ENCODE measurements at places on chromosomes 4 and X.
A peak's percentile ranks its signal among the peaks of the same experiment; 100 is the strongest.

DNA sequence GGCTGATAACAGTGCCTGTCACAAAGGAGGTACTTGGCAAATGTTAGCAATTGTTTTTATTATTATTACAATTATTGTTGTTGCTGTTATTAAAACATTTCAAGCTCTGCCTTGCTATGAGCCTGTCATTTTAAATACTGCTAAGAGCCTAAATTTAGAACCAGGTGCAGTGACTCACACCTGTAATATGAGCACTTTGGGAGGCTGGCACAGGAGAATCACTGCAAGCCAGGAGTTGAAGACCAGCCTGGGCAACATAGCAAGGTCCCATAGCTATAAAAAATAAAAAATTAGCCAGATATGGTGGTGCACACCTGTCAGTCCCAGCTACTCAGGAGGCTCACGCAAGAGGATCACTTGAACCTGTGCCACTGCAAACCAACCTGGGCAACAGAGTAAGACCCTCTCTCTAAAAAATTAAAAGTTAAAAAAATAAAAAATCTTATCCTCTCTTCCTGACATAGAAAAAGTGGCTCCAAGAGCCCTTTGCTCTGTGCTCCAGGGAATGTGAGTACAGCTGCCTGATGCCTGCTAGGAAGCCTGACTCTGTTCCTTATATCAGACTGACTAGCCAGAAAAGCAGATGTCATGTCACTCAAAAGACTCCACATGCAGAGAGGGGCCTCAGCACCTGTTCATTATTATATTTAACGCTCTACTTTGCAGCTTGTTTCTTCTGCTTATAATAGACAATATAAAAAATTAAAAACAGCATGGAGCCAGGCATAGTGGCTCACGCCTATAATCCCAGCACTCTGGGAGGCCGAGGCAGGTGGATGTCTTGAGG lies 234.0 kb downstream of the OPHN1 start:
- no peak for DNase-seq

DNA sequence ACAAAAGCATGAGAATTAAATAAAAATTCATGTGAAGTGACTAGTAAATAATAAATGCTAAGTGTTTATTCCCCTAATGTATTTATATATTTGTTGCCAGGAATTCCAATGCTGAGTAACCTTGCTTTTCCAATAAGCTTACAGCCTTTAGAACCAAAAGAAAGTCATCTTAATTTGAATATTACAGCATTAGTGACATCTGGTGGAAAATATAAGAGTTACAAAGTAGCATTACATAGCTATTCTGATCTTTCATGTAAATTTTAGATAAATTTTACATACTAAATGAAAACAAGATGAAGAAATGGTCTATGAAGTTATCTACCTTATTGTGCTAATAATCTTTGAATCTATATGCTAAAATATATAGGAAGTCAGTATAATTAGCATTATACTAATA lies 10.4 kb downstream of the MAD2L1 start:
- DNase-seq, result peak; percentile 4

DNA sequence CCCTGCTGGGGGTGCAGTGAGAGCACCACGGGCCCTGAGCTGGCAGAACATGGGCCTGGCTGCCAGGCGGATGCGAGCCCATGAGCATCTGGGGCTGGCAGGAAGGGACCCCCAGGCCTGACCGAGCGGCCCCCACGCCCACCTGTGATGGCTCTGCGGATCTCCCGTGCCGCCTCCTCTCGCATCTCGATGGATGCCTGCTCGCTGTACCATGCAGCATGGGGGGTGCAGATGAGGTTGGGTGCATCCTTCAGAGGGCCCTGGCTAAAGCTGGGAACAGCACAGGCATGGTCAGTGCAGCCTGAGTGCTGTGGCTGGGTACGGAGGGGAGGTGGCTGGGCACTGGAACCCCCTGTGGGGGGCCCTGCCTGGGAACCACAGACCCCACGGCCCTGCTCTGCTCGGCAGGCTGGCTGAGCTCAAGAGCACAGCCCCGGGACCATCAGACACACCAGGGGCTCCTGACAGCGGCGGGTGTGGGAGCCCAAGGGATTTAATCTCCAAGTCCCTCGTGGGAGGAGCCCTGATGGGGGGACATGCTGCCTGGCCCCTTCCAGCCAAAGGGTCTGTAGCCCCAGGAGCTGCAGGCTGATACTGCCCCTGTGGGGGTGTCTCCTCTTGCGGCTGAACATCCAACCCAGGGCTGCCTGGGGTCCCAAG lies 35.5 kb downstream of the CTBP1 start:
- DNase-seq, result no peak

GRCh38 chrX:14546190-14546589 lies 16.9 kb downstream of the GLRA2 start:
- no peak for DNase-seq

DNA sequence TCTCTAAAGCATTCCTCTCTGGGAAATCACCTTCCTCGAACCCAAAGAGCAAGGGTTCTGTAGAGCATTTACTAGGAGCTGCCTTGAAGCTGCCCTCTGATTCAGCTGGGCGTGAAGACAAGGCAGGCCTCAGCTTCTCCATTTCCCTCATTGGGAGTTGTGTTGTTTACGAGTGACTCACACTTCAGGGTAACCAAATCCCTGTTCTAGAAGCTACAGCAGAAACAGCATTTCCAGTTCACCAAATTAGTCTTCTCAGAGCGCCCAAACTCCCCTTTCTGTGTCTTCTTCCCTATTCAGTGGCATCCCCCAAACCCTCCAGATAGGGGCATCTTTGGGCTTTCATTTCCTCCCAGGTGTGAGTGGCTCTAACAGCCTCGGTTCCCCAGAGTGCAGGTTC lies 863 bp upstream of the XPNPEP2 start:
- no peak for DNase-seq

DNA sequence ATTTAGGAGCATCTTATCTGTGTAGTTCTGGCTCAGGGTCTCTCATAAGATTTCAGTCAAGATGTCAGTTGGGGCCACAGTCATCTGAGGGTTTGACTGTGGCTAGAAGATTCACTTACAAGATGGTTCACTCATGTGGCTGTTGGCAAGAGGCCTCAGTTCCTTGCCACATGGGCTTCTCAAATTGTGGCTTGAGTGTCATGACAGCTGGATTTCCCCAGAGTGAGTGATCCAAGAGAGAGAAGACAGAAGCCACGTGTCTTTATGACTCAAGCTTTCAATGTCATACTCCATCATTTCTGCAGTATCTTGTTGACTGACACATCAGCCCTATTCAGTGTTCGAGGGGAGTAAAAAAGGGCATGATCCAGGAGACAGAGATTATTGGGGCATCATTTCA lies 131.3 kb upstream of the AP1S2 start:
- no peak for DNase-seq

DNA sequence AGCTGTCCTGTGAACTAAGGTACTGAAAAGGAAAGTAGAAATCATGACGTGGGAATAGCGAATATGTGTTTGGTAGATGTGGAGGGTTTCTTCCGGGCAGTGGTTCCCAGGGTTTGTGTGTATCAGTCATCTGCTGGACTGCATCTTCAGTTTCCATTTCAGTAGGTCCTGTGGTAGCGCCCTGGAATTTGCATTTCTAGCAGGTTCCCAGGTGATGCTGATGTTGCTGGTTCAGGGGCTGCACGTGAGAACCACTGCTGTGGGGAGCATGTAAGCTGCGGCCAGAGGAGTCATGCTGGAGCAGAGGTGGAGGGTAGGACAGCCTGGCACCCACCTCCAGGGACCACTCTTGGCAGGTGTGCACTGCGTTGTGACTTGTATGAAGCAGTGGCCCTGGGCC lies 47.1 kb downstream of the ARHGAP10 start:
- no peak for DNase-seq

DNA sequence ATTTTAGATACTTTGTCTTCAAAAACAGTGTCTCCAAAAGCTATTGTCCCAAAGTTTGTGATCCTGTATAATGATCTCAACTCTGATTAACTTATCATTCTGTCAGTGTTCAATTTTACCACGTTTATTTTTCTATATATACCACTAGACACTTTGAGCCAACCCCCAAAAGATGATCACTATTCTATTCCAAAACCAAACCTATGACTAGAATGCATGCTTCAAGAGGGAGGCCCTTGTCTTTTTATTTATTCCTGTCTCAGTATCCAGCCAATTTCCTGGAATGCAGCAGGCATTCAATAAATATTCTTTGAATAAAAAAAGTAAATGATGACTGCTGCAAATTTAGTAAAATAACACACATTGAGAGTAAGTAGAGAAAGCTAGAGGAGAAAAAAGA lies 275.6 kb downstream of the LDB2 start:
- no peak for DNase-seq

DNA sequence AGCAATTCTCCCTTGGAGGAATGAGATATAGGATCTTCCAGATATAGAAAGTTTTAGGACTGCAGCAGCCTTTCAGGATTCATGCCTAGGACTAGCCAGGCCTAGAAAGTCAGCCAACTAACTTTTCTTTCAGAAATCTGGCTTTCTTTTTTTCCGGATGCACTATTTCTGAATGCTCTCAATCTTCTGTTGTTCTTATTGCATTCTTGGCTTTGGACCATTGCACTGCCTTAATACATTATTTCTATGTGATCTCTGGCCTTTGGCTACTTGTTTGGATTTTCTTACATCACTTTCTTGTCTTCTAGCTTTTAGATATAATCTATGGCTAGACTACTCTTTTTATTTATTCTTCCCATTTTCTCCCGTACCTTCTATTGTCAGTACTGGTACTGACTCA lies 813.1 kb upstream of the HTR2C start:
- no peak for DNase-seq

GRCh38 chrX:134171661-134172587 lies 65.1 kb upstream of the CCDC160 start:
- DNase-seq, result peak; percentile 23

GRCh38 chr4:127214016-127214415 lies 418.7 kb upstream of the INTU start:
- DNase-seq, result no peak

- DNase-seq, result no peak
Observed at GRCh38 chr4:86857341-86858052, 8.3 kb upstream of the SLC10A6 start.

- peak; percentile 71 for DNase-seq
Observed at GRCh38 chr4:15649914-15650545, 5.1 kb downstream of the FBXL5 start.

DNA sequence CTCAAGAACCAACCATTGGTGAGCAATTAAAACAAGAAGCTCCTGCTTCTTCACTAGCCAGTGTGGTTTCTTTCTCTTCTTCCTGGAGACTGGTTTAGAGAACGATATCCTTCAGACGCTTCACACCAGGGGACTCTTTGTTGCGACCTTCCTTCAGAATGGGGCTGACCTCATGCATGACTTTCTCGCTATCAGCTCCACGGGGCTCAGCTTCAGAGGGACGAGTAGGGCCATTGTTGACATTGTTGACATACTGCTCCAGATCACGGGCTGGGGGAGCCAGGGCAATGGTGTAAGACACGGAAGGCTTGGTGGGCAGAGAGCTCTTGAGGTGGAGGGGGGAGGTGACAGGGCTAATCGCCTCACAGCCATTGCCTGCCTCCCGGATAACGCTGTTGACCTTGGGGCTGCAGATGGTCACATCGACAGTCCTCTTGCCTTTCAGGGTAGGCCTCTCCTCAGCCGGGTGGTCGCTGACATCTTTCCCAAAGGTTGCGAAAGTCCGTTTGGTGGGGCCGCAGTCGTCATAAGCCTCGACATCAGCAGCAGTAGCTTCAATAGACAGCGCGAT lies 113.8 kb downstream of the PCDH19 start:
- DNase-seq, result no peak

GRCh38 chr4:184142121-184143000 lies 75.3 kb downstream of the ENPP6 start:
- no peak for DNase-seq

GRCh38 chr4:98887145-98887544 lies 41.8 kb downstream of the EIF4E start:
- no peak for DNase-seq

DNA sequence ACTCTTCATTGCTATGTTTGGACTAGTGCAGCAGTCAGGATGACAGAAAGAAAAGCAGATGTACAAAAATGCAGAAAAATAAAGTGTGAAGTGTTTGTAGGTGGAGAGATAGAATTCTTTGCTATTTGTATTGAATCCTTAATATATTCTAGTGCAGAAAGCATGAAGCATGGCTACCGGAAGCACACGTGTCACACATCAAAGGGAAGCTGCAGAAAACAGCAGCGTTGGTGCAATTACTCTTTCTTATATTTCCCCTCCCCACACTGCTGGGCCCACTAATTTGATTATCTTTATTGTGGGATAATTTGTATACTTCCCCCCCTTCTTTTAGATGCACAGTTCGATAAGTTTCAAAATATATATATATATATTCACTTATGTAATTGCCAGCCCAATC lies 35.9 kb upstream of the TAPT1 start:
- no peak for DNase-seq

DNA sequence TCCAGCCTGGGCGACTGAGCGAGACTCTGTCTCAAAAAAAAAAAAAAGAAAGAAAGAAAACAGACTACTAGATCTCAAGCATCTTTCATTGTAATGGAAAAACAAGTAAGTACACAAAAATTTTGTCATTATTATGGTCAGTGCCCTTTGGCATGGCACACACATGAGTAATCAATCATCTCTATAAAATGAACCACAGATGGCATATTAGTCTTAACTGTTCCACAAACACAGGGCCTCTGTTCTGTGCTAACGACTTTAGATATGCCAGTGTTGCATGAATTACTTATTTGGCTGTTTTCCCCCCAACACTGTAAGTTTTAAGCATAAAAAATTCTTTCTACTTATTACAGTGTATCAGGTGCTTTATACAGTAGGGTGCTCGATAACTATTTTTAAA lies 90.4 kb downstream of the COX7B2 start:
- no peak for DNase-seq

DNA sequence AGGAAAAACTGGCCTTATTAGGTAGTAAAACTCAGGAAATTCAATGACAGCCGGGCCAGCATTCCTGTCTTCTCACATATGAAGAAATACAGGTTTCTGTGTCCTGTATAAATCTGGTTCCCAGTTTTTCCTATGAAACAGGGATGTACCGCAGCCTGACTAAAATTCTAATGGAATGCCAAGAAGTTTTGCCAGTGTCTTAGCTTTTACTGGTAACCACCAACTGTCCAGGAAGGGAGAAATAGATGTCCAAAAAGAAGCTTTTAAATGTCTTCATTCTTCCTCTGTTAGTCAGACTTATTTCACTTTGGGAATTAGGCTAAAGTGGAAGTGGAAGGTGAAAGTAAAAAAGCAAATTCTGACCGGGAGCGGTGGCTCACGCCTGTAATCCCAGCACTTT lies 108.0 kb upstream of the TBL1X start:
- DNase-seq, result no peak

- no peak for DNase-seq
Observed at GRCh38 chr4:3660928-3661515, 105.2 kb upstream of the ADRA2C start.

DNA sequence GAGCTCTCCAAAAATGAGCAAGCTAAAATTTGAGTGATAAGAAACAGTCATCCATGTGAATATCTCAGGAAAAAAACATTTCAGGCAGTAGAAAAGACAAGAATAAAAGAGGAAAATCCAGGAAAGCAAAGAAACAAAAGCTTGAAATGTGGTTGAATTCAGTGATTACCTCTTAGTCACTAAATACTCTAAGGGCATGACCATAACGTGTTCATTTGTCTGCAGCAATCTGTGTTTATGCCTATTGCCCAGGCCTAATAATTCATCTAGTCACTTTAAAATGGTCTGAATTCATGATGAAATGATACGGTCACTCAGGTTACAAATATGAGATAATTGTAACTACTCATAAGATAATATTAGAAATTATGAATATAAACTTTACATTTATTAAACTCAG lies 837.9 kb downstream of the STPG2 start:
- no peak for DNase-seq
